IMR-90 (cell line): ENCODE measurements at places on chromosomes 5 and 9. TPM values are rescaled to one million over a fixed set of nuclear protein-coding genes. Genes with fewer than 3 reads are reported as not detected.

The NR6A1 gene
- total RNA-seq = 0.28 and 0.36 TPM in 2 replicates

- no peak overlapping the region for H3K27ac ChIP-seq
- no peaks in the 10 kb centered on the region for H3K27me3 ChIP-seq
- H3K4me3 ChIP-seq = no peak overlapping the region
- H3K4me1 ChIP-seq = no peaks in the 10 kb centered on the region; the same call in 1 of the 2 replicates
Observed at GRCh38 chr5:35458824-35459207, 158.8 kb upstream of the SPEF2 start.

DNA sequence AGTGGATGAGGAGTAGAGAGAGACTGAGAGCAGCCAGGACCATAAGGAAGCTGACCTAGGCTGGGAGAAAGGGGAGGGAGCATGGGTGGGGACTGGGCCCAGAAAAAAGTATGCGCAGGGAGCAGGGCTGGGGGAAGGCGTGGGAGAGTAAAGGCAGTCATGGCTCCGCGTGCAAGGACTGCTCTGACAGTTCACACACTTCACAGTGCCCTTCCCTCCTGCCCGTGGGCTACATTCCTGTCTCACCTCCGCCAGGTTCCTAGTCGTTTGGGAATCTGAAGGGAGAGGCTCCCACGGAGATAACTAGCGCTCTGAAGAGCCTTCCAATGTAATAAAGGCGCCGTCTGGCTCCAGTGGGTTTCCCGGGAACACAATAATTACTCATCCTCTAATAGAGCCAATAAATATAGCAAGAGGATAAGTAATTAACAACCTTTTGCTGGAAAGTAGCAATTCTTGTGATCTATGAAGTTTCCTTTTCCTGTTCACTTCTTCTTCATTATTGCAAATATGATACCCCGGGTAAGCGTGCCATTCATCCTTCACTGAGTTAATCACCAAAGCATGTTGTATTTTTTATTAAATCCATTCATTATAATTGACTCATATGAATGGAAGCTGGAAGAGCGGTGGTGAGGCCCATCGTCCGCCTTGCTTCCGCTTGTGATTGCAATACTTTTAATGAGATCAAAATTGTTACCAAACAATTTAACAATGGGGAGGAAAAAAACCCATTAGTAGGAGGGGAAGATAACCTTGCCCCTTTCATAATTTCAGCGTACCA, 39.3 kb downstream of the TTLL11 start:
- H3K36me3 ChIP-seq = 0 out of 2 replicates have a peak, but pooled peaks cover 1% of the 10 kb centered on the region
- DNase-seq = no peak
- H3K27ac ChIP-seq = no peak overlapping the region
- no peak overlapping the region for H3K4me3 ChIP-seq
- peaks cover 4% of the 10 kb centered on the region; the same call in 1 of the 2 replicates for H3K4me1 ChIP-seq
- no peaks in the 10 kb centered on the region for H3K27me3 ChIP-seq

DNA sequence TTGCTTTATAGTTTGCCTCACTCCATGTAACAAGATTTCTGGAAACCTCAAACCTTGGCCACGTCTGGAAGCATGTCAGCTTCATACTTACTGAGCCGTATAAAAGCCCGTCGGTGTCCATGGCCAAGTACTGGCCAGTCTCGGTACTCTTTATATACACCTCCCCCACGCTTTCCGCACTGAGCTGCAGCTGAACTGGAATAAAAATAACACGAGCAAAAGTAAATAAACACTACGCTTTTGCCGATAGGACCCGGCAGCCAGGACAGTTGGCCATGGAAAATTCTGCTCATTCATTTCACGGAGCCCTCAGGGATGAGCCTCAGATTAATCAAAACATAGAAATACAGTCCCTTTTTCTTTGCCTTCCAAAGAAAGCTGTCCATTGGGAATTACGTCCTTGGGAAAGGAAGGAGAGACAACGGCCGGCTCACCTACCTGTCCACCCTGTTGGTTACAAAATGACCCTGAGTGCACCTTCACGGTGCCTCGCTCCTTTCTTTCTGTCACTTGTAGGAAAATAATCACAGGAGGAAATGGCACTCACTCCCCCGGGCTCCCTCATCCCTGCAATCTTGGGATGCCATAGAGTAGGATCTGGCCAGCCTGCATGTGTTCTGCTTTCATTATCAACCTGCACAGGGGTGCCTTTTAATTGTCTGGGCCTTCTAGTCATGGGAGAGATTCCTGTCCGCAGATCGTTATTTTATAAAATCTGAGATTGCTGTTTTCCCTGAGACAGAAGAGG, 85.1 kb downstream of the FGF1 start:
- peak overlapping the region; percentile 14; the same call in 1 of the 2 replicates for H3K4me3 ChIP-seq
- peak overlapping the region; percentile 82 for H3K27ac ChIP-seq
- H3K27me3 ChIP-seq = no peaks in the 10 kb centered on the region
- peak; percentile 91 for DNase-seq

GRCh38 chr5:31992377-31992776, 181.7 kb downstream of the GOLPH3 start:
- H3K27ac ChIP-seq = no peak overlapping the region
- H3K4me3 ChIP-seq = no peak overlapping the region
- no peaks in the 10 kb centered on the region for H3K36me3 ChIP-seq
- no peak for DNase-seq
- H3K27me3 ChIP-seq = peaks cover 3% of the 10 kb centered on the region
- peaks cover 15% of the 10 kb centered on the region for H3K4me1 ChIP-seq

The SEC61B gene
- 180 and 184 TPM in 2 replicates for total RNA-seq

- DNase-seq = no peak
- no peaks in the 10 kb centered on the region for H3K27me3 ChIP-seq
- H3K27ac ChIP-seq = no peak overlapping the region; the same call in 1 of the 2 replicates
- no peaks in the 10 kb centered on the region for H3K36me3 ChIP-seq
Observed at GRCh38 chr5:123701511-123702200, 189.7 kb downstream of the CSNK1G3 start.

The SLC2A8 gene
- total RNA-seq = 6.4 and 9.0 TPM in 2 replicates

The AK8 gene
- under 0.01 TPM in 2 replicates for total RNA-seq

- no peak overlapping the region for H3K27ac ChIP-seq
- no peaks in the 10 kb centered on the region for H3K4me1 ChIP-seq
- no peak for DNase-seq
- no peaks in the 10 kb centered on the region for H3K36me3 ChIP-seq
Observed at GRCh38 chr5:26700759-26701384, 337.5 kb downstream of the CDH9 start.

The TNC gene
- 170 and 192 TPM in 2 replicates for total RNA-seq

DNA sequence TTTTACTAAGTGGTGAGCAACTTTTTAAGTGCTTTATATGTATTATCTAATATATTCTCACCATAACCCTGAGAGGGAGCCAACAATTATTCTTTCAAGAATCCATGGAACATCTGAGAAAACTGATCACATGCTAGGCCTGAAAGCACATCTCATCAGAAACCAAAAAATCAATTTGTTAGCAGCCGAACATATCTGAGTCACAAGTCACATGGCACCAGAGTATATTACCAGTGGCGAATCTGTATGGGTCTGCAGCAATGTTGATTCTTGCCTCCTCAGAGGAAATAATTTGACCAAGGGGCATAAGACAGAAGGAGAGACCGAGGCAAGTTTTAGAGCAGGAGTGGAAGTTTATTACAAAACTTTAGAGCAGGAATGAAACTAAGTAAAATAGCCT, 25.3 kb upstream of the SIL1 start:
- no peak overlapping the region for H3K27ac ChIP-seq
- H3K4me3 ChIP-seq = no peak overlapping the region
- no peak for DNase-seq
- H3K36me3 ChIP-seq = no peaks in the 10 kb centered on the region

DNA sequence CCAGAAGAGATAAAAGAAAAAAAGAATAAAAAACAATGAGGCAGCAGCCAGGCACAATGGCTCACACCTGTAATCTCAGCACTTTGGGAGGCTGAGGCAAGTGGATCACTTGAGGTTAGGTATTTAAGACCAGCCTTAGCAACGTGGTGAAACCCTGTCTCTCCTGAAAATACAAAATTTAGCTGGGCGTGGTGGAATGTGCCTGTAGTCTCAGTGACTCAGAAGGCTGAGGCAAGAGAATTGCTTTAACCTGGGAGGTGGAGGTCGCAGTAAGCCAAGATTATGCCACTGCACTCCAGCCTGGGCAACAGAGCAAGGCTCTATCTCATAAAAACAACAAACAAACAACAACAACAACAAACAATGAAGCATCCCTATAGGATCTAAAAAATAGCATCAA, 121.5 kb downstream of the HMHB1 start:
- H3K4me3 ChIP-seq = no peak overlapping the region
- H3K36me3 ChIP-seq = no peaks in the 10 kb centered on the region
- no peak for DNase-seq
- H3K27me3 ChIP-seq = no peaks in the 10 kb centered on the region

- no peaks in the 10 kb centered on the region for H3K27me3 ChIP-seq
- no peak overlapping the region for H3K27ac ChIP-seq
- no peaks in the 10 kb centered on the region for H3K4me1 ChIP-seq
- H3K4me3 ChIP-seq = no peak overlapping the region
- DNase-seq = no peak
- H3K36me3 ChIP-seq = no peaks in the 10 kb centered on the region
Observed at GRCh38 chr5:63170486-63170885, 591.9 kb downstream of the LRRC70 start.

GRCh38 chr5:131533836-131534235, 101.2 kb downstream of the RAPGEF6 start:
- no peaks in the 10 kb centered on the region for H3K27me3 ChIP-seq
- H3K27ac ChIP-seq = no peak overlapping the region
- no peak for DNase-seq

- H3K36me3 ChIP-seq = no peaks in the 10 kb centered on the region
- H3K27me3 ChIP-seq = no peaks in the 10 kb centered on the region
- no peak for DNase-seq
- H3K4me1 ChIP-seq = peaks cover 5% of the 10 kb centered on the region
Observed at GRCh38 chr5:41770799-41771198, 99.4 kb downstream of the OXCT1 start.

The APBA1 gene
- 3.8 and 4.2 TPM in 2 replicates for total RNA-seq

The ALDH7A1 gene
- 40.9 and 43.9 TPM in 2 replicates for total RNA-seq

The DNAI1 gene
- total RNA-seq = not detected in 2 replicates

The NTNG2 gene
- 0.28 and 0.54 TPM in 2 replicates for total RNA-seq
